ENCODE measurements at places on chromosomes 6 and 20.

DNA sequence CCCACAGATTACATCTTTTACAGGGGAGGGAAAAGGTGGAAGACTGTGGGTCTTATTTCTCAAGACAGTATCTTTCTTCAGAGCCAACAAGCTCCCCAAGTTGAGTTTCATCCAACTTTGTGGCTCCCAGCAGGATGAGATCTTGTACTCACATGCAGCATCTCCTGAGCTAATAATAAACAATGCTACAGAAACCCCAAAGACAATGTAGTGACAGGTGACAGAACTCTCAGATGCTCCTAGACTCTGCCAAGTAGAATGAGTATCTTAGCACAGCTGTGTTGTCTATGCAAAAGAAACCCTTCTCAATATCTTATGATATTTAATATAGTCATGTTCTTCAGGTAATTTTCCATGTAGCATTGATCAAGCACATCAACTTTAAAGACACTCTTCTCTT is 90.0 kb downstream of the TBX18 start:
- no peak for DNase-seq

- DNase-seq: no peak
Measured at GRCh38 chr6:33724102-33725023, 12.9 kb upstream of the UQCC2 start.

DNA sequence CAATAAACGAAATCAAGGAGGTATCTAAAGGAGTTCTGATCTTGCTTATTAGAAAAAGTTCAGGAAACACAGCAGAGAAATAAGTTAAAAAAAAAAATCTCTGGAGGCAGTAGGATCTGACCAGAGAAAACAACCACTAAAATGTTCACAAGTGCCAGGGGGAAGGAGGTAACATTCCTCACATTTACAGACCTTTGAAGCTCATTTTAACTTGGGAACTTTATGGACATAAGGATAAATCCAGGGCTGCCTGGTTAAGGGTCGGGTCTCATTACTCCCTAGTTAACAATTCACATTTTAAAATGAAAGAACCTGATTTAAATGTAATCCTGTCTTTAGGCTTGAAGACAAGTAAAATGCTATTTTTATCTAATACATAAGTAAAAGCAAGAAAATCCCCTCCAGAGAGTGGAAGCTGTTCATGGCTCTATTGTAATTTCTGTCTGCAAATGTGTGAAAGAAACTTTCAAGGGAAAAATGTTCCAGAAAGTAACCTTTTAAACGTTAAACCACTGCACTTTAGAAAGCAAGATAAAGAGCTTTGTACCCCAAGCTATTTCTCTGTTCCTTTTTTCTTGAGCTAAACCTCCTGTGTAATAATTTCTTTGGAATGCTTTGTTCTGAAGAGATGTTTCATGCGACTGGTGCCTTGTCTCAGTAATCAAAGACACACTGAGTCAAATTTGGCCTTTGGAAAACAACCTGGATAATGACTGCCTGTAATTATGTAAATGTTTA is 38.2 kb downstream of the MYLIP start:
- no peak for DNase-seq

GRCh38 chr6:83368577-83368976 is 62.3 kb downstream of the ME1 start:
- DNase-seq: no peak

GRCh38 chr20:3226093-3226492 is 12.9 kb downstream of the SLC4A11 start:
- no peak for DNase-seq

DNA sequence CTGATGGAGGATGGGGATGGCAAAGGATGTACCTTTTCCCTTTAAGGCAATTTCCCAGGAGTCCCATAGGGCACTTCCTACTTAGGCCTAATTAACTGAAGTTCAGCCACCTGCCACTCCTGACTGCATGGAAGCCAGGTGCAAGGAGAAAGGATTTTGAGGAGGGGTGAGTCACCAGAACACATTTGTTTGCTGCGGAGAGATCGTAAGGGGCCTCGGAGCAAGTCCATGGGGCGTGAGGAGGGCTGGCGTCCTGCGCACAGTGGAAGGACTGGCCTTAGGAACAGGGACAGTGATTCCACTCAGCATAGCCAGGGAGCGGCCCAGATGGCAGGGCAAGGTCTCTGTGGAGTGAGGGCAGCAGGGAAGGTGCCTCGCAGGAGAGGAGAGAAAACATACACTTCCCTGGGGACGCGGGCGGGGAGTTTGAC is 11.8 kb upstream of the MAP1LC3A start:
- no peak for DNase-seq

DNA sequence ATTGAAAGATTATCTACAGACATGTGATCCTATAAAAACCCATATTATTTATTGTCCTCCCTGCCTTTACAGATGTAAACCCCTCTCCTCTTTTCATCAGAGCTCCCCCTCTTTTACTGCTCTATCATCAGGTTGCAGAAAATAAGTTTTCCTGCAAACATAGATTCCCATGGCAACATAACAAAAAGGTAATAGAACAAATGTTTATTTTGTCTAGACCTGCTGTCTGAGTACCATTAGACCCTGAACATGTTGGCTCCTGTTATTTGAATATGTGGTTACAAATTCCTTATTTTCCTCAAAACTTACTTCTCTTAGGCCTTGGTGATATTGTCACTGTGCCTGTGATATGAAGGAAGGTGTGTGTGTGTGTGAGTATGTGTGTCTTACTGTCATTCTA is 11.5 kb downstream of the MAPK14 start:
- DNase-seq: no peak

DNA sequence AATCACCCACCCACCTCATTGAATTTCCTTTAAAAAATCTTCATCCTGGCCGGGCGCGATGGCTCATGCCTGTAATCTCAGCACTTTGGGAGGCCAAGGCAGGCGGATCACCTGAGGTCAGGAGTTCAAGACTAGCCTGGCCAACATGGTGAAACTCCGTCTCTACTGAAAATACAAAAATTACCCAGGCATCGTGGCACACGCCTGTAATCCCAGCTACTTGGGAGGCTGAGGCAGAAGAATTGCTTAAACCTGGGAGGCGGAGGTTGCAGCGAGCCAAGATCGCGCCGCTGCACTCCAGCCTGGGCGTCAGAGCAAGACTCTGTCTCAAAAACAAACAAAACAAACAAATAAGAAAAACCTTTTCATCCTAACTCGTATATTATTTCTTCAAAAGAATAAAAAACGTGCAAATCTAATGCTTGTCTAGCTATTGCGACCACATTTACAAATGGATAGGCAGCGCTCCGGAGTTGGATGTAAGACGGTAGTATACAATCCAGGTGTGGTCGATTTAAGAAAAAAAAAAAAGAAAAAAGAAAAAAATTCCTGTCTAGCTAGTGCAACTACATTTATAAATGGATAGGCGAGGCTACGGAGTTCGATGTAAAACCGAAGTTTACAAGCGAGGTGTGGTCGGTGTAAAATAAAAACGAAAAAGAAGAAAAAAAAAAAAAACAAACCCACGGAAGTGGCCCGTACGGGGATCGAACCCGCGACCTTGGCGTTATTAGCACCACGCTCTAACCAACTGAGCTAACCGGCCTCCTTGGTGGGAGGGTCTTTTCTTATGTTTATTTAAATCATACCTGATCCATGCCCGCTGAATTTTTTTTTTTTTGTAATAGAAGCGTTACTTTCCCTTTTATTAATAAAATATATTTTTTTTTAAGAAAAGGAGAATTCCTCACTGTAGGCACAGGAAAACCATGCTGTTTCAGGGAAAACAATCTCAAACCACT is 70.7 kb upstream of the PRSS16 start:
- peak; percentile 58 for DNase-seq

GRCh38 chr6:112321941-112322424 is 25.1 kb upstream of the RFPL4B start:
- DNase-seq: no peak

GRCh38 chr6:112415366-112415765 is 68.2 kb downstream of the RFPL4B start:
- DNase-seq: no peak

GRCh38 chr20:9903048-9903655 is 64.3 kb upstream of the PAK5 start:
- peak; percentile 29 for DNase-seq

- no peak for DNase-seq
Measured at GRCh38 chr20:56820984-56821383, 191.9 kb downstream of the TFAP2C start.

GRCh38 chr6:6738922-6739716 is 150.6 kb downstream of the LY86 start:
- DNase-seq: no peak

GRCh38 chr6:135438907-135439535 is 58.5 kb downstream of the AHI1 start:
- peak; percentile 69 for DNase-seq

DNA sequence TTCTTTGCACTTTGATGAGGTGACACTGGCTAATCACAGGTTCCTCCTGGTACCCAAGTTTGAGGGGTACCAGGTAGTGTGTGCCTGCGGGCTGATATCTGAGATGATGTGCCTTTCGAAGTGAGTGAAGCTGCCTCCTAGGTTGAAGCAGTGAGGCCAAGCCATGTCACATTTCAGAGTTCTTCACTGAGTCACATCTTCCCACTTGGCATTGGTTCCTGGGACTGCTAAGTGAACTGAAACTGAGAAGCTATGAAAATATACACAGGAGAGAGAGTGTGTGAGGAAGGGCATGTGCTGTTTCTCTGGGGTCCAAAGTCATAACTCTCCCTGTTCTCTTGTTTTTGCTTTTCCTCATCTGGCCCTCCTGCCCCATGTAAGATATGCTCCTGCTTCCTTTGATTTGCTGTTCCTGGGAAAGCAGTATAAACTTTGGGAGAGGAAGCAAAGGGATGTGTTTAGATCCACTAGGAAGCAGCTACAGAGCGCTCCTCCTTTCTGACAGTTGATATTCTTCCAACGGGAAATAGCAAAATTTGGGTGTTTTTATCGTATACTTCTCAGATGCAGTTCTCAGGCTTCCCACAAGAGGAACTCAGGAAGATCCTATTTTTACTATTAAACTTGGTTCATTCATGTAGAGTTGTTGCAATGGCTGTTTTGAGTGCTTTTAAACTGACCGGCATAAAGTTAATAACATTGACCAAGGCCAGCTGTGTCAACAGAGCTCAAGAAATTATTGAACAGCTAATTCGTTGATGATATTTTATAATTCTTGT is 153.7 kb downstream of the MOXD1 start:
- no peak for DNase-seq

GRCh38 chr20:62758226-62758912 is 37.9 kb upstream of the MRGBP start:
- no peak for DNase-seq

DNA sequence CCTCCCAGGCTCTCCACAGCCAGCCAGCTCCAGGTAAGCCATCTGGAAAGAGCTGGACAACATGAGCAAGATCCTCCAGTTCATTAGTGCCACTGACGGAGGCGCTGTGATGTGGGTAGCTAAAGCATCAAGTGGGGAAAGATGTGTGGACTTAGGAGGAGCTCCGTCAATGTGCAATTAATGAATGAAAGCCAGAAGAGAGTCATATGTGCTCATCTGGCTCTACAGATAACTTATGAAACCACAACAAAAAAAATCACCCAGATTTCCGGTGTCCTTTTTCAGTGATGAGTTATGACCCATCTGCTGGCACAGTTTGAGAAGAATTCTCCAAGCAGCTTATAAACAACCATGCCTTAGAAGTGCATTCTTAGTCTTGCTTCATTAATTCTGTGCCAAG is 311.7 kb upstream of the PLCB4 start:
- DNase-seq: peak; percentile 83

GRCh38 chr20:1310071-1310470 is 18.9 kb downstream of the SDCBP2 start:
- no peak for DNase-seq

- peak; percentile 91 for DNase-seq
Measured at GRCh38 chr6:31497531-31498476, at the start of gene MICB. Gene MICB (plus strand): TSS chr6:31498145. CDS start chr6:31498194, 49 bp downstream.

DNA sequence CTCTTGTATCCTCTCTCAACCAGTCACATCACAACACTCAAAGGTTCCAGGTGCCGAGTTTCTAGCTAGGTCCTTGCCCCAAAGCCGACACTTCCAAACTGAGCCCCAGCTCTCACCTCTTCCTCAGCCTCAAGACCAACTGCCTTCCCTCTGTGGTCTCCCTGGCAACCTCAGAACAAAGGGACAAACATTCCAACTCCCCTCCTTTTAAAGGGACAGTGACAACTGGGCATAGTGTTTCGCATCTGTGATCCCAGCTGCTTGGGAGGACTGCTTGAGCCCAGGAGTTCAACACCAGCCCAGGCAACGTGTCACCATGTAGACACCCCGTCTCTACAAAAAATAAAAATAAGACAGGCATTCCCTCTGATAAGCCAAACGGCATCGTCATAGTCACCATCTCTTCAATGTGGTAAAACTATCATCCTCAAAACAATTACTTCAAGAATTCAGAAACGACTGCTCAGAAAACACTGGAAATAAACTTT is 11.3 kb downstream of the DIDO1 start:
- DNase-seq: no peak

GRCh38 chr6:53496797-53497375 is 48.0 kb downstream of the GCLC start:
- peak; percentile 90 for DNase-seq

DNA sequence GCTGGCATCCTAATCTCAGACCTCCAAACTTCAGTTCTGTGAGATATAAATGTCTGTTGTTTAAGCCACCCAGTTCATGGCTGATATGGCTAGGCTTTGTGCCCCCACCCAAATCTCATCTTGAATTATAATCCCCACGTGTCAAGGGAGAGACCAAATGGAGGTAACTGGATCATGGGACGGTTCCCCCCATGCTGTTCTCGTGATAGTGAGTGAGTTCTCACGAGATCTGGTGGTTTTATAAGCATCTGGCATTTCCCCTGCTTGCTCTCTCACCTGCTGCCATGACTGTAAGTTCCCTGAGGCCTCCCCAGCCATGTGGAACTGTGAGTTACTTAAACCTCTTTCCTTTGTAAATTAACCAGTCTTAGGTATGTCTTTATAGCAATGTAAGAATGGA is 56.7 kb downstream of the KIAA0319 start:
- no peak for DNase-seq

DNA sequence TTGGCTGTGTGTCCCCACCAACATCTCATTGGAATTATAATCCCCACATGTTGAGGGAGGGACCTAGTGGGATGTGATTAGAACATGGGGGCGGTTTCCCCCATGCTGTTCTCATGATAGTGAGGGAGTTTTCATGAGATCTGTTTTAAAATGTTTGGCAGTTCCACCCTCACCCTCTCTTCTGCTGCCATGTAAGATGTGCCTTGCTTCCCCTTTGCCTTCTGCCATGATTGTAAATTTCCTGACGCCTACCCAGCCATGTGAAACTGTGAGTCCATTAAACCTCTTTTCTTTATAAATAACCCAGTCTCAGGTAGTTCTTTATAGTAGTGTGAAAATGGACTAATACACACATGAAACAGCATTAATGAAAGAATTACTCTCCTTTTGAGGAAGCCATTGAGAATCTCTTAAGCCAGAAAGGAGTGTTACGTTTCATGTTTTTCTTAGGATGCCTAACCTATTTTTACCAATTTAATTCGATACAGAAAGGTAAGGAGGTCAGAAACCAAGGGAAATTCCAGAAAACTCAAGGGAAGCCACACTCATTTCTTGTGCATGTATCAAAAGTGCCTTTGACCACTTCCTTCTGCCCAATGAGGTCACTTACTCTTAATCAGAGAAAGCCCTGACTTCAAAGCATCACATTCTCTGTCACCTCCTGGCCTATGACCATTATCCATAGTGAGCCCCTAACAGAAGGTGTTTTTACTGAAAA is 24.7 kb upstream of the HINT3 start:
- peak; percentile 60 for DNase-seq

GRCh38 chr6:152380351-152380767 is 256.8 kb downstream of the SYNE1 start:
- DNase-seq: peak; percentile 70

Data from ELR (cell line).